ENCODE measurements at places on chromosomes 7 and 10. TPM values are rescaled to one million over a fixed set of nuclear protein-coding genes. Genes with fewer than 3 reads are reported as not detected.

GRCh38 chr10:84264611-84265141, 19.8 kb downstream of the RGR start:
- peak; percentile 68 for DNase-seq

GRCh38 chr10:5533098-5533731, 8.5 kb downstream of the CALML3 start:
- DNase-seq: peak; percentile 0

GRCh38 chr10:34906067-34906965, 91.2 kb upstream of the PARD3 start:
- DNase-seq: no peak

- no peak for DNase-seq
Measured at GRCh38 chr7:41573862-41574261, 129.0 kb downstream of the INHBA start.

GRCh38 chr10:3803295-3803926, 18.4 kb upstream of the KLF6 start:
- DNase-seq: no peak

GRCh38 chr10:88702848-88703597, 3.0 kb upstream of the LIPK start:
- DNase-seq: no peak

- DNase-seq: no peak
Measured at GRCh38 chr10:98316170-98316569, 48.2 kb upstream of the LOXL4 start.

- no peak for DNase-seq
Measured at GRCh38 chr10:127414024-127414423, 135.1 kb upstream of the NPS start.

DNA sequence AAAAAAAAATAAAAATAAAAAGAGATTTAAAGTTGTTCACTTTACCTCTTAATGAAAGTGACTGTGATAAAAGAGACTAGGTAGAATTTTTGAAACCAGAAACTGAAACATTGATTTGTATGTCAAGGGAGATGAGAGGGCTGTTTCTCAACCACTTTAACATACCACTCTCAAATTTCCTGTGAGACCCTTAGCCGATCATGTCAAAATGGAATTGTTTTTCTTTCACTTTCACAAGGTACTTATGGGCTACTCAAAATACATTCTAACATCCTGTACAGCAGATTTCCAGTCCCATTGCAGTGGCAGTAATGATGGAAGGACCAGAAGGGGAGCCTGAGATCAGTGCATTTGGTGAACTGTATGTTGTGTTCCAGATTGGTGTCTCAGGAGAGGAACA, 261.2 kb downstream of the PPP1R3A start:
- no peak for DNase-seq

- DNase-seq: no peak
Measured at GRCh38 chr10:30882281-30882680, 149.4 kb downstream of the ZNF438 start.

DNA sequence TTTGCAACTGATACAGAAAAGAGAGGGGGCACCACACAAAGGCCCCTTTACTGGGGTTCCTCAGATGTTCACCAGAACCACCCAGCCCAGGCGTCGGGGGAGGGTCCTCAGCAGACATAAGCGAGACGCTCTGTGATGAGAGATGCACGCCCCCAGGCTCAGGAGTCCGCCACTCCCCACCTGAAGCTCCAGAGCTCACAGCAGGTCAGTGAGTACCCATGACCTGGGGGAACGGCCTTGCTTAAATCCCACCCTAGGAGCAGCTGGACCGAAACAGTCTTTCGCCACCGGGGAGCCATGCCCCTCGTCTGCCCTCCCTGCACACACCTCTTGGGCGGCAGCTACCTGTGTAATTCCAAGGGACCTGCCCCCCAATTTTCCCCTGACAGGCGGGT, 2.8 kb downstream of the CRYGN start:
- no peak for DNase-seq

- DNase-seq: no peak
Measured at GRCh38 chr7:67512481-67512880, 515.8 kb downstream of the TYW1 start.

DNA sequence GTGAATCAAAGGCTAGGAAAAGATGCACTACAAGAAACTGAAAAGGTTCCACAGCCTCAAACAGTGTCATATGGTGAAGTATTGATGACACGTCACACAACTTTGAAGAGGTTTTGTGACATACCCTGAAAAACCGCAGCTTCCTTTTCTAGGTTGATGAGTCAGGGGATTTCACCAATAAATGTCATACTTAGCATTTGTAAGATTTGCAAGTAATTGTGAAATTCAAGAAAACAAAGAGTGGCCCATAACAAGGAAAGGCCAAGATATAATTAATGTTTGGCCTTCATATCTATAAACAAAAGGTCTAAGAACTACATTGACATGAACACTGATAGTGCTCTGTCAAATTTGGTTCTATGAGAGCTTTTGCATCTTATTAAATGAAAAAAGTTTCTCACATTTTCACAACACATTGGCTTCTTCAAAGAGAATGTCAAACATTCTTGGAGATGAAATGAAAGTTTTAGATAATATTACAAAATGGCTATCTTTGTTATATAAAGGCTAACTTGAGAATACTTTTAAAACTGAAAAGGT, 62.0 kb upstream of the NAMPT start:
- no peak for DNase-seq

GRCh38 chr10:74058071-74058470, 60.2 kb downstream of the VCL start:
- DNase-seq: no peak

- DNase-seq: no peak
Measured at GRCh38 chr7:44259547-44260457, 59.0 kb downstream of the YKT6 start.

- no peak for DNase-seq
Measured at GRCh38 chr10:128365156-128365725, 239.0 kb upstream of the MKI67 start.

- DNase-seq: no peak
Measured at GRCh38 chr7:104971290-104972071, 42.5 kb upstream of the KMT2E start.

The PSD gene
- total RNA-seq: 4.6 TPM

The TMEM196 gene
- not detected for total RNA-seq

The SLC13A4 gene
- not detected for total RNA-seq

The PTTG1IP2 gene
- not detected for total RNA-seq

The PIK3AP1 gene
- 5.7 TPM for total RNA-seq

The EPO gene
- not detected for total RNA-seq

The LIPF gene
- not detected for total RNA-seq

The ANKRD22 gene
- total RNA-seq: not detected

The SIRT1 gene
- total RNA-seq: 14.8 TPM

The KLF14 gene
- not detected for total RNA-seq

The STOX1 gene
- total RNA-seq: 0.35 TPM

The SNCG gene
- total RNA-seq: 0.63 TPM

The SUN3 gene
- total RNA-seq: not detected
